HuH-7 (cell line): ENCODE measurements at places on chromosomes 1 and 21.
A peak's percentile ranks its signal among the peaks of the same experiment; 100 is the strongest.

DNA sequence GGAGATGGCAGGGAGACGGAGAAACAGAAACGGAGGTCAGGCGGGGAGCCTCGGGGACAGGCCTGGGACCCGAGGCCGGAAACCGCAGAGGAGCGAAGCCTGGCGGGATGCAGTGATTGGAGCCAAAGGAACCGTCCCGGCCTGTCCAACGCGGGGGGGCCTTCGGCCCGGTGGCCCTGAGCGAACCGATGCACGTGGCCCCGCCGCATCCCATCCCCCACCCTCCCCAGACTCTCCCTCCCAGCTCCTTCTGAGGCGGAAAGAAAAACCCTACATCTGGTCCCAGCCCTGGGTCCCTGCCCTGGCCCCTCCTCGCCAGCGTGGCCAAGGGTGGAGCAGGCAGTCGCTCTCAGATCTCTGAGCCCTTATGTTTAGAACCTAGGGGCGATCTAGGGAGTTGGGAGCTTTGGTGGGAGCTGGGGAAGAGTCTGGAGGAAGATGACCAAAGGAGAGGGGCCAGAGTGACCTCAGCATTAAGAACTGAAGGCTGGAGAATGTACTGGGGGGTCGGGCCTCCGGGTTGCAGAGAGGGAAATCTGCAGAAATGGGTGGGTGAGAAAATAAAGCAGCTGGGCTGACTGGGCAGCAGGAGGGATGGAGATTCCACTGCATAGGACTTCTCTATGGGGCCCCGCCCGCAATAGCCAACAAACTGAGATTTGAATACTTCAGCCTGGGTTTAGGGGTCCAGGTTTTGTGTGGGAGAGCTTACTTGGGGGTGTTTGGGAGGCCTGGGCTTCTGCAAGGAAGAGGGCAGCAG, 1.5 kb upstream of the CRABP2 start:
- DNase-seq: no peak

DNA sequence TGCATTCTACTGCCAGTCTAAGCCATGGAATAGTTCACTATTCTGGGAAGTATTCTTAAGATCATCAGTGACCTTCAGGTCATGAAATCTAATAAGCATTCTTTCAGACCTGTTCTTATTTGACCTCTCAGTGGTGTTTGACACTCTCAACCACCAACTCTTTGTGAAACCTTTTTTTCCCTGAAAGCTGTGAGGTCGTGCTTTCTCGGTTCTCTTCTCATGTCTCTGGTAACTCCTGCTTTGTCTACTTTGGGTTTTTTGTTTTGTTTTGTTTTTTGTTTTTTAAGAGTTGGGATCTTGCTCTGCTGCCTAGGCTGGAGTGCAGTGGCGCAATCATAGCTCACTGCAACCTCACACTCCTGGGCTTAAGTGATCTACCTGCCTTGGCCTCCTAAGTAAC, 56.3 kb downstream of the POU2F1 start:
- no peak for DNase-seq

GRCh38 chr1:61085983-61086644, 3.8 kb downstream of the NFIA start:
- no peak for DNase-seq

GRCh38 chr1:30188999-30189398, 534.4 kb downstream of the MATN1 start:
- DNase-seq: no peak

GRCh38 chr1:22275626-22276395, 132.9 kb upstream of the WNT4 start:
- peak; percentile 90 for DNase-seq
